ENCODE measurements at places on chromosomes 5 and 9.

DNA sequence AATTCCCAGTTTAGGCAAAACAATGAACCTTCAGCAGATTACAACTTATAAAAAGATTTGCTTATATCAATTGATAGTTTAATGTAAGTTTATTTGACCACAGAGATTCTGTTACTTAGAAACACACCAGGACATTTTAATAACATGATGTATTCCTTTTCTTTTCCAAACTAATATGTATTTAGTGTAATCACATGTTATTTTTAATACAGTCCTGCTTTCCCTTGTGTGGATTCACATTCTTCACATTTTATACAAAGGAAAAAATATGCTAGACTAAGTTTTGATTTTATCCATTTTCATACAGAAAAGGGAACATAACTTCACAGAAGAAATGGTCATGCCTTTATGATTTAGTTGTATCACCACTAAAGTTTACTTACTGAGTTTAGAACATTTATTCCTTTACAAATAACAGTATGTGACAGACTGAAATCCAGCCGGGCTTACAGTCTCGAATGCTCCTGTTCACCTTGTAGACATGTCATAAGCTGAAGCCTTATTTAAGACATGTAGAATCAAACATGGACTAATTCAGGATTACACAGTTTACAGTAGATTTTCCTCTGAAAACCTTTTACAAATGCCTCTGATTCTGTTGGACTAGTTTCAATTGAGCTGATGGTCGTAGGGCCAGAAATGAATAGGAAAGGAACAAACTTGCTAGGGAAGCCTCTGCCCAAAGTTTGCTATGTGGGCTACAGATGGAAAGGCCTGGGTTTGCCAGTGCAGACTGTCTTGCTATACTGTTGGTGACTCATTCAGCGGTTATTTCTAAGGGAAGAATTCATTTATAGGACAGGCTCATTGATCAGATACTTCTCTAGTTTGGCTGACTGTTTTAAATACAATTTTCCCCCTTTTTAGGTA is 6.6 kb upstream of the ASPN start:
- DNase-seq, result no peak

DNA sequence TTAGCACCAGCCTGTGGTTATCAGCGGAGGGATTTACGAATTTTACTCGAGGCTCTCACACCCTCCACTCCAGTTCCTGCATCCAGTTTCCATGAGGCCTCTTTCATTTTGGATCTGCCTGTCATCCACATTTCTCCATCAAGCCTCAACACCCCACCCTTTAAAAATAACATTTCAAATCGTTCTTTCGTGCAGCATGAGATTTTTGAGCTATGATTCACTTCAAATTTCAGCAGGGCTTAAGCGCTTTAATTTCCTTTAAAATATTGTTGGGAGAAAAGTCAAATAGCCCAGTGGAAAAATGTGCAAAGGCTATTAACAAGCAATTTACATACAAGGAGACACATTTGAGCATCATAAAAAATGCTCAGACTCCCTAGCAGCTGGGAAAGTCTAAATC is 103.2 kb downstream of the MSX2 start:
- no peak for DNase-seq

DNA sequence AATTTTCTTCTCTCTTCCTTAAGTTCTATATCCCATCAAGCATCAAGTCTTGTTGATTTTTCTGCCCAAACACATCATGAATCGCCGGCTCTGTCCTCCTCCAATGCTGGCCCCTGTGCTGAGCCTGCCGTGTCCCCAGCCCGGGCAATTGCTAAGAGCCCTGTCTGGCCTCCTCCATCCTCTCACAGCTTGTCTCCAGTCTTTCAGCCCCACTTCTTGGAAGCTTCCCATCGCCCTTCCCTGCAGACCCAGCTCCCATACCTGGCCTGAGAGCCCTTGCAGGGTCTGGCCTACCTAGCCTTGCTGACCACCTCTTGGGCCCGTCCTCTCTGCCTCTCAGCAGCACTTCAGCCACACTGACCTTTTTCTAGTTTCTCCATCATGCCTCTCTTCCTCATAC is 61.9 kb downstream of the COL15A1 start:
- DNase-seq, result no peak

DNA sequence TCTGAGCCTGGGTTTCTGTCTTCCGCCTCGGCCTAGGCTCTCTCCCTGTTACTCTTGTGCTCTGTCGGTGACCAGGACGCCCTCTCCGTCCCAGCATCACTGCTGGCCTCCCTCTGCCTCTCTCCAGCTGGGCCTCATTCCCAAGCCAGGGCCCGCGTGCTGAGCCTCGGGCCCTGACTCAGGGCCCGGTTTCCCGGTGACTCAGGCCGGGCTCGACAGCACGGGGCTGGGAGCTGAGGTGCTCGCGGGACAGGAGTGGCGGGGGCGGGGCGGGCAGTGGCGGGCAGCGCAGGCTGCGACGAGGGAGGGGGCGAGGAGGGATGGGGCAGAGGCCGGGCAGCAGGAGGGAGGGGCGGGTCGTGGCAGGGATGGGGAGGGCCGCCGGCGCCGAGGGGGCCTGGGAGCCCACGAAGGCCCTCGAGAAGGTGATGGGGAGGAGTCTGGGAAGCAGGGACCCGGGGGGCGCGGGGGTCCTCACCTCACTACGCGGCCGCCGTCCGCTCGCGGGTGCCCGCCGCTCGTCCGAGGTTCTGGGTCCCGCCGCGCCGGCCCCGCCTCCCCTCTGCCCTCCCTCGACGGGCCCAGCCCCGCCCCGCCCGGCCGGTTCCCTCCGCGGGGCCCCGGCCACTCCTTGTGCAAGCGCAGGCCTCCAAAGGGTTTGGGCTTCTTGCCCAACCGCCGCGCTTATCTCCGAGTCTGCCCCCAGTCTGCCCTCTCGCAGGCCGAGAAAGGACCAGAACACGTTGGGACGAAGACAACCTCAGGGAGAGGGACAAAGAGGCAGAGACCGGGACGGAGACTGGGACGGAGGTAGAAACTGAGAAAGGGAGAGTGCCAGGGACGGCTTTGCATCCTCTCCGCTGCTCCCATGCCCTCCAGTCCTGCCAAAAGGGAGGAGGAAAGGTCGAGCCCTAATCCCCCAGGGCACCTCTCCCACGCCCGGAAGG is at the start of gene ARAP3:
TSS of gene ARAP3 (minus strand) at position 536 of the 947 bp plus-strand sequence. CDS start 1,744 bp downstream, outside the sequence.
- no peak for DNase-seq

- no peak for DNase-seq
Observed at GRCh38 chr9:116175614-116176013, 22.0 kb downstream of the PAPPA start.

- DNase-seq, result no peak
Observed at GRCh38 chr9:28135549-28135948, 562.3 kb upstream of the C9orf72 start.

DNA sequence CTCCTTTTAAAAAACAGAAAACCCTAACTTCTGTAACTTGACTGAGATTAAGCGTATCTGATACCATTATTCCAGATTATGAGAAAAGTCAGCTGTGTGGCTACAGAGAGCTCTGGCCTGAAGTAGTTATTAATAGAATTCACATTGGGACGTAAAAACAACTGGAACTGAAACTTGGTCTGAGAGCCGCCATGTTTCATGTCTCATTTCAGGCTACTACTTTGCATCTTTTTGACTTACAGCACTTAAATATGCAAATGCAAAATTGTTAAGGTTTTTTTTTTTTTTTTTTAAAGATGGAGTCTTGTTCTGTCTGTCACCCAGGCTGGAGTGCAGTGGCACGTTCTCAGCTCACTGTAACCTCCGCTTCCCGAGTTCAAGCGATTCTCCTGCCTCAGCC is 25.2 kb downstream of the MAP3K1 start:
- no peak for DNase-seq

- DNase-seq, result no peak
Observed at GRCh38 chr9:119272500-119273211, 96.6 kb downstream of the BRINP1 start.

DNA sequence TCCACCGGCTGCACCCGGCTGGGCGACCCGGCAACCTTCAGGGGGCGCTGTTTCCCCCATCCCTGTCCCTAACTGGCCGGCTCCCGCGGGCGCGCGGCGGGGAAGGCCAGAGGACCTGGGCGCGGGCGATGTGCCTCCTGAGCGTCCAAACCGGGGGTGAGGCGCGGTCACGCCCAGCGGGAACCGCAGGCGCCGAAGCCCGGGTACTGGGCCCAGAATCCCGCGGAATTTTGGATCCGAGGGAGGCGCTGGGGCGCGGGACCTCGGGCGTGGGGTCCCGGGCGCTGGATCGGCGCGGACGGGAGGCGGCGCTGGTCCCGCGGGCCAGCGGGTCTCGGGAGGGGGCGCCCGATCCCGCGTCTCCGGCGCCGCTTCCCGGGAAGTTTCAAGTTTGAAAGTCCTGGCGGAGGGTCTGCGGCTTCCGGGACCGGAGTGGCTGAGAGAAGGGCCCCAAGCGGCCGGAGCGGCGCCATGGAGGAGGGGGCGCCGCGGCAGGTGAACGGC is at the start of gene PKN3:
TSS of gene PKN3 (plus strand) at position 59 of the 504 bp plus-strand sequence. CDS start at position 472, 413 bp downstream.
- peak; percentile 78 for DNase-seq

GRCh38 chr9:74379718-74380117 is 117.4 kb upstream of the RORB start:
- no peak for DNase-seq

DNA sequence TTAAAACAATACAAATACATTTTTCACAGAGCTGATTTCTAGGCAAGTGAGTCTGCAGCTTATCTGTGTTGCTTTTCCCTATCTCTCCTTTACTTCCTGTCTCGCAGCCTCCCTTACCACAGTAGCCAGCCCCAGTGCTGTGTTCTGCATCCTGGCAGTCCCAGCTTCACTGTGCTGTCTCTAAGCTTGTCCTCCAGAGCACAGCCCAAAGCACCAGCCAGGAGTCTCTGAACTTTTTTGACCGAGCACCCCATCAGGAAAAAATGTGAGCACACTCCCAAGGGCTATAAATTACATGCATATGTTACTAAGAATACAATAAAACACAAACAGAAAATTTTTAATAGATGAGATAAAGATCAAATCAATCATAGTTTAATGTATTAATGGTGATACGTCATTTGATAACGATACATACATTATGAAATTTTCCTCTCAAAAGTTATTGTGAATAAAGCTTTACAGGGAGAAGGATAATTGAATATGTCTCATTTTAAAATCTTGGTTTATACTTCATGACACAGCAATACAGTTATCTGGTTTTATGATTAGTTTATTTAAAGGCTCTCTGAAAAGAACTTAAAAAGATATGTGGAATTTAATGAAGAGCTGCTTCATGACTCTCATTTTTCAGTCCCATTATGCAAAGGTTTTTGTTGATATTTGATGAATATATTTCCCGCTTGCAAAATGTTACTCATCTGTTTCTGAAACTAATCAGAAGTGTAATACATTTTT is 7.3 kb upstream of the RHOBTB3 start:
- DNase-seq, result no peak

All from left renal pelvis (tissue), 4 donors.